ENCODE measurements at places on chromosomes 3 and 15.

- DNase-seq = no peak
These were observed 620.3 kb downstream of the FHIT start for GRCh38 chr3:60630953-60631352.

DNA sequence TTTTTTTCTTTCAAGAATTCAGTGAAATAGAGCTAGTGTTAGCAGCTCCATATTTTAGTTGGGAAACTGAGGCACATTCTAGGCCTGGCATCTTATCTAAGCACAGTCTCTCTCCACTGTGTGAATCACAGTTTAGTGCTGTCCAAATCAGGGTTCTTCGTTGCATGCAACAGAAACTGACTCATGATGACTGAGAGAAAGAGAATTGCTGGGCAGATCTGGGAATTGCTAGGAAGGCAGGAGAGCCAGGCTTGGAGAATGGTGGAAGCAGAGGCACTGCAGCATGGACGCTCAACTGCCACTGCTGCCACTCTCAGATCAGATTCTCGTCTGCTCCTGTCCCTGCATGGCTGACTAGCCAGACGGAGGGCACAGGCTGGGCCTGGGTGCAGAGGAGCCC is 40.7 kb upstream of the CHST2 start:
- no peak for DNase-seq

DNA sequence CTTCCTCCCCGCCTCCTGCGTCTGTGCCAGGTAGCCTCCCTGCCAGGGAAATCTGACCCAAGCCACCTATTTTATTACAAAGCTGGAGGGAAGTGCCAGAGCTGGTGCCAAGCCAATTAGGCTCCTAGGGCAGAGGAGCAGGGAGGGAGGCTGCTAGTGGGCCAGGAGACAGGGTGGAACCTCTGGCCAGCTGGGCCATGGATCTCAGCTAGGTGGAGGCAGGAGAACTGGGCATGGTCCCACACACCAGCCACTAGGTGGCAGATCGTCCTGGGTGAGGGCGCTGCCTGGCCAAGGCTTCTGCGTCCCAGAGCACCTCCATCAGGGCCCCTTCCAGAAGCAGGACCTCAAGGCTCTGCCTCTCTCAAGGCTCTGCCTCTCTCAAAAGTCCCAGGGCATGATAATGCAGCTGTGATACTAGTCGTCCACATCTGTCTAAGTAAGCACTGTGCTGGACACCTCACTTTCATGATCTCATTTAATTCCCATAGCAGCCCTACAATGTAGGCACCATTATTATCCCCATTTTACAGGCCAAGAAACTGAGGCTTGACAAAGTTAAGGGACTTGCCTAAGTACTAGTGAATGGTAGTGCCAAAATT is 4.5 kb upstream of the RFT1 start:
- peak; percentile 20 for DNase-seq

DNA sequence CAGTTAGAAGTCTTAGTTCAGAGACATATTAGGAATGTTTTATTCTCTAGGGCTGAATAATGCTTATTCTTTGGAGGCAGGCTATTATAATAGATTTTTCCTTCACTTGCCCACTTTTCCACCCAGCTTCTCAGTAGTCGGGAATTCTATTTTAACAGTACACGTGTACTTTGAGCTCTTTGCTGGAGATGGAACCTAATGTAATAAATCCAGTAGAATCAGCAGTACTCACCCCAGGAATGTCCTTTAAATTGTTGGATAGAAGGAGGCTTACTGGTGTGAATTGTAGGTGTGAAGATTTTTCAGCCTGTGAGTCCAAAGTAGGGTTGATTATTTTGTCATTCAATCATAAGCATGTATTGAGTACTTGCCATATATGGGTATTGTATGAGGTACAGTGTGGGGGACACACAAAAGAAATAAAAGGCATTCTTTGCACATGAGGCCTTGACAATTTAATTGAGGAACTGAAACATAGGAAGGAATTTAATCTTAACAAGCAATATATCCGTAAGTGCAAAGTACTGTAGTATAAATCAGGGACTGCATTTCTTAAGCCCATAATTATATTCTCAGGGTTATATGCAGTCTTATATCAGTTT is 29.5 kb upstream of the MGA start:
- DNase-seq = no peak
